ENCODE measurements at places on chromosomes 16 and 17.

DNA sequence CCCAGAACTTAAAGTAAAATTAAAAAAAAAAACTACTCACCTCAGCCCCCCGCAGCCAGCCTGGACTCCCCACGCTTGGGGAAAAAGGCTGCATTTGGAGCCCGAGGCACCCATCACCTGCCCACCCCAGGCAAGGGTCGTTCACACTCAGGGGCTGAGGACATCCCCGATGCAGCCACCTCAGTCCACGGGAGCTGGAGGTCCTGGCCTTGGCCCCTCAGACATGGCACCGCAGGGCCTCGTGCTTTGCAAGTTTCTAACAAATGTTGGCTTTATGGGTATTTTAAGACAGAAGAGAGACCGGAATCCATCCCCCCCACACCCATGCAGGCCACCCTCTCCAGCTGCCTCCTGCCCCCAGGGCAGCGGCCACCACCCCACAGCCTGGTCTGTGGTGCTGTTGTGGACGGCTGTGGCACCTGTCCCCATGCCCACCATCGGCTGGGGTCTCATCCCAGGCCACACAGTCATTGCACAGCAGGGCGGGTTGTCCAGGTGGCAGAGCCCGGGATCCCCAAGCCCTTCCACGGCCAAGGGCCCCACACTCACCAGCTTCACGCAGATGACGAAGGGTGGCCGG is 116.4 kb upstream of the ZNF750 start:
- no peak for DNase-seq

DNA sequence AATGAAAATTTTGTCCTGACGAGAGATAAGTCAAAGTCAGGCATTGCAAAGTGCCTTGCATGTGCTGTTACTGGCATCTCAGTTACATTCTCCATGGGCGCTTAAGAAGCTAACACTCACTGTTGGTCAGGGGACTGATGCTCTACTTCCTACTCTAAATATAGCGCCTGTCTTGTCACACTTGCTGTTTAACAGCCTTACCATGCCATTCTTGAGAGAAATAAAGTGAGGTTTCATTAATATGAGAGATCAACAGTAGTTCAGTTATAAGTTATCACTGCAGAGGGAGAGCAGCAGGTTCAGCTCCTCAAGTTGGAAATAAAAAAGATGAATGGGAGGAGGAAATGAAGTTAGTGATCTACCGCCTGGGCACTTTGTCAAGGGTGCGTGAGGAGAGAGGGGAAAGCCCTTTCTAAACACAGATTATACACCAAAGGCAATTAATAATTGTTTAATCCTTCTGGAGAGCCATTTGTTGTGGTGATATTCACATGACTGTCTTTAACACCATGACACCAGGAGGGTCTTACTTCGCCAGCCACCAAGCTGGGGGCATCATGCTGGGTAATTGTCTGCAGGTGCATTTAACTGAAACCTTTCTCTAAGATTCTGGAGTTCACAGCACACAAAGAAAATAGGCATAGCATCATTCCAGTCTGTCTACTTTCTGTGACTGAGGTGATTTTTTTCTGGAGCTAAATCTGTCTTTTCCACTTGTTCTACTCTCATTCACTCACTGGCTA is 568.7 kb upstream of the HSBP1 start:
- DNase-seq = no peak

GRCh38 chr17:79355165-79355564 is 255.7 kb downstream of the RBFOX3 start:
- no peak for DNase-seq

- DNase-seq = peak; percentile 43
Observed at GRCh38 chr17:76912421-76913164, 44.4 kb downstream of the MGAT5B start.

DNA sequence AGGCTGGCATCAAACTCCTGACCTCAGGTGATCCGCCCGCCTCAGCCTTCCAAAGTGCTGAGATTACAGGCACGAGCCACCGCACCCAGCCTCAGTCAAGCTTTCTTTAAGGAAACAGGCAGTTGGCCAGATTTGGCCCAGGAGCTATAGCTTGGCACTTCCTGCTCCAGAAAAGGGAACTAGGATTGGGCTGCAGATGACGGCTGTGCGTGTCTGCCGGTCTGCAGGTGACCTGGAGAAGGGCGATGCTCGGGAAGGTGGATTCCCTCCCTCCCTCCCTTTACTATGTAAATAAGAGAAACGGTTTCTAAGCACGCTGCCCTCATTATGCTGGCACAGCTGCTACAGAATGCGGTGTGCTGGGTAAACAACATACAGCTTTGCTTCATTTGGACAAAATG is 215.9 kb downstream of the RPTOR start:
- DNase-seq = no peak

DNA sequence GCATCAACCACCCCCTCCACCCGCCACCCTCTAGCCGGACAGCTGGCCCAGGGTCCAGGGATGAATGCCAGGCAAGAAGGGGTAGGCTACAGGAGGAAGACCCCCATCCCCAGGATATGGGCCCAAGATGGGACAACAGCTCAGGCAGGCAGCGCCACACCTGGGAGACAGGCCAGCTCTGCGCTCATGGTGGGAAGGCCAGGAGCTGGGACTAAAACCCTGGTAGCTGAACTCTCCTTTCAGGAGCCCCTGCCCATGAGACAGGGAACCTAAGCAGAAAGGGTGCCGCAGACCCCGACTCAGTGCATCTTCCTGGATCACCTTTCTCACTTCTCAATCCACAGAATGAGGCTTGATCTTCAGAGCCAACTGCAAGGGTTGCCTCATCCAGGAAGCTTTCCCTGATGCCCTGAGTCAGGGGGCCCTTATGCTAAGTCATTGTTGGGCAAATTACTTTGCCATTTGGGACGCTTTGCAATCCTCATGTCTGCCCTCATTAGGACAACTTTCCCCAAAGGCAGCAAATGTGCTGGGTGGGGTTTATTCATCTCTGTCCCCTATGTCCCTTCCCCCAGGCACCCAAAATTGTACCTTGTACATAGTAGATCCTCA is 9.0 kb downstream of the ZDHHC1 start:
- no peak for DNase-seq

DNA sequence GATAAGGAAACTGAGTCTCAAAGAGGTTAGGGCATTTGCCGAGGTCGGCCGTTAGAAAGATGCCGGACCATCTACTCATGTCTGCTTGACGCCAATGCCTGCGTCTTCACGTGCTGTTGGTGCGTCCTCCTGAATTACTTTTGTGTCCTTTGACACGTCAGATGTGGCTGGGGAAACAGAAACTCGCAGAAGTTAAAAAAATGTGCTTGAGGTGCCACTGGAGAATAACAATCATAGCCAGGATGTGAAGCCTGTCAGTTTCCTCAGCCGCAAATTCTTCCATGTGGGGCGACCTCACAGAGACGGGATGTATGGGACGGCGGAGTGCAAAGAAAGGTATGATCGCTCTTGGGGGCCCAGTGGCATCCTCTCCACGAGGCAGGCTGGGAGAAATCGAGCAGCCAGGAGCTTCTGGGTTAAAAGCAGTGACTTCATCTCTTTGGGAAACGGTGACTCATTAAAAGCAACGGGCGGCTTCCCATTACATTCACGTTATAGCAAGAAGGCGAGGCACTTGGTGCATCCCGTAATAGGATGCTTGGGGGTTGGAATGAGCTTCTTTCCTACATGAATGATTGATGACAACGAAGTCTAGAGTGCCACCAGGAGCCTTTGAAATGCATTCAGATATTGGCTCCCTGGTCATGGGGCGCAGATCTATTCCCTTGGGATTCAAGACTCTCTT is 67.8 kb downstream of the BMERB1 start:
- peak; percentile 55 for DNase-seq

- no peak for DNase-seq
Observed at GRCh38 chr16:85094176-85094805, 18.0 kb downstream of the CIBAR2 start.

- DNase-seq = no peak
Observed at GRCh38 chr16:89089120-89089519, 4.5 kb upstream of the ACSF3 start.

DNA sequence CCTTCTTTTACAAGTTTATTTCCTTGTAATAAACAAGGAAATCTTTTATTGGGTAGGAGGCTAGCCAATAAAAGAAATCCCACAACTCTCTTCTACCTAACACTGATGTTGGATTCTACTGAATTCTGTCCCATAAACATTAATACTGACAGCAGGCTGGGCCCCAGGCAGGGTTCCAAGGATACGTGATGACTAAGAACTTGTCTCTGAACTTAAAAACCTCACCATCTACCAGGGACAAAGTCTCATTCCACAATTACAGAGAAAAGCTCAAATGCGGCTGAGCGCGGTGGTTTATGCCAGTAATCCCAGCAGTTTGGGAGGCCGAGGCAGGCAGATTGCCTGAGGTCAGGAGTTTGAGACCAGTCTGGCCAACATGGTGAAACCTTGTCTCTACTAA is 64.9 kb downstream of the ARHGAP17 start:
- DNase-seq = no peak

DNA sequence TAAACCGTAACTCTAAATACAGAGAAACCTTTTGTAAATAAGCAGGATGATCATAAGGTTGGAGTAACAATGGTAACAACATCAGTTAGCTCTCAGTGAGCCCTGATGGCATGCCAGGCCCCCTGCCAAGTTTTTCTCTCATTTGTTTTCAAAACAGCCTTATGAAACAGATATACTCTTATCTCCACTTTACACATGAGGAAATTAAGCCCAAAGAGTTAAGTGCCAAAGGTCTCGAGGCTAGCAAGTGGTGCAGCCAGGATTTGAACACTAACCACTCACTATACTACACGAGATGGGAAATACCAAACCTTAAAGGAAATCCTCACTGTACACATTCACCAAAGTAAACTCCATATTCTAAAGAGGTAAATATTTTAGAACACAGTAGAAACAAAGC is 15.0 kb downstream of the USP31 start:
- DNase-seq = no peak

Measured in eye (tissue), 1 donor.